Frontal cortex (tissue), 4 donors: ENCODE measurements at places on chromosomes 4 and X. TPM values are rescaled to one million over a fixed set of nuclear protein-coding genes. Genes with fewer than 3 reads are reported as not detected.

C4orf36 gene
- total RNA-seq = 2.0 TPM

DNA sequence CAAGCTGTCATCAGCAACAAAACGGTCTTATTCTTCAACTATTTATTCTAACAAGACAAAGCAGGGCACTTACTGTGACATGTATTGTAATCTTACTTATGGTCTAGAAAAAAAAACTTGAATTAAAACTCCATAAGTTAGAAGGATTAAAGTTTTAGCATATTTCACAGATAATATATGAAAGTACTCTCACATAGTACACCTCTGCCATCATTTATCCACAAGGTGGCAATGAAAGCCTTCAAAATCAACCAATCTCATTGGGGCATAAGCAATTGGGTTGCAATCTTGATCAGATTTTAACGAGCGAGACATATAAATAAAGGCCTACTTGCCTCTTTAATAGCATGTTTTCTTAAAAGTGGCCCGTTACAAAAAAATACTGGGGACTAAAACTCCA lies 1382.9 kb downstream of the FAM133A start:
- DNase-seq = no peak

SMIM31 gene
- total RNA-seq = not detected

DNA sequence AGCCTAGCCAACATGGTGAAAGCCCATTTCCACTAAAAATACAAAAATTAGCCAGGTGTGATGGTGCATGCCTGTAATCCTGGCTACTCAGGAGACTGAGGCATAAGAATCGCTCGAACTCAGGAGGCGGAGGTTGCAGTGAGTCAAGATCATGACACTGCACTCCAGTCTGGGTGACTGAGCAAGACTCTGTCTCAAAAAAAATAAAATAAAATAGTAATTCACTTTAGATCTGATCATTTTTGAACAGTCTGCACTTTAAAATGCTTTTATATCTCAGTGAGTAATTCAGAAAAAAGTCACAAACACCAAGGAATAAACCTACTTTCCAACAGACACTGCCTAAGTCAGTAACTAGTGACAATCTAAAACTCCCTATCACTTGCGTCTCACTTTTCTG lies 25.6 kb upstream of the CORIN start:
- no peak for DNase-seq

GRCh38 chrX:150421816-150422215 lies 58.7 kb downstream of the MAMLD1 start:
- peak; percentile 4 for DNase-seq

RP2 gene
- total RNA-seq = 20.8 TPM

- peak; percentile 12 for DNase-seq
Measured at GRCh38 chrX:53116101-53116500, 22.2 kb downstream of the KANTR start.

- no peak for DNase-seq
Measured at GRCh38 chr4:78571804-78572203, 20.2 kb downstream of the ANXA3 start.

SORCS2 gene
- total RNA-seq = 4.9 TPM

ZFP42 gene
- total RNA-seq = not detected

SLC10A3 gene
- 2.4 TPM for total RNA-seq

SLC10A7 gene
- 10.2 TPM for total RNA-seq

DNA sequence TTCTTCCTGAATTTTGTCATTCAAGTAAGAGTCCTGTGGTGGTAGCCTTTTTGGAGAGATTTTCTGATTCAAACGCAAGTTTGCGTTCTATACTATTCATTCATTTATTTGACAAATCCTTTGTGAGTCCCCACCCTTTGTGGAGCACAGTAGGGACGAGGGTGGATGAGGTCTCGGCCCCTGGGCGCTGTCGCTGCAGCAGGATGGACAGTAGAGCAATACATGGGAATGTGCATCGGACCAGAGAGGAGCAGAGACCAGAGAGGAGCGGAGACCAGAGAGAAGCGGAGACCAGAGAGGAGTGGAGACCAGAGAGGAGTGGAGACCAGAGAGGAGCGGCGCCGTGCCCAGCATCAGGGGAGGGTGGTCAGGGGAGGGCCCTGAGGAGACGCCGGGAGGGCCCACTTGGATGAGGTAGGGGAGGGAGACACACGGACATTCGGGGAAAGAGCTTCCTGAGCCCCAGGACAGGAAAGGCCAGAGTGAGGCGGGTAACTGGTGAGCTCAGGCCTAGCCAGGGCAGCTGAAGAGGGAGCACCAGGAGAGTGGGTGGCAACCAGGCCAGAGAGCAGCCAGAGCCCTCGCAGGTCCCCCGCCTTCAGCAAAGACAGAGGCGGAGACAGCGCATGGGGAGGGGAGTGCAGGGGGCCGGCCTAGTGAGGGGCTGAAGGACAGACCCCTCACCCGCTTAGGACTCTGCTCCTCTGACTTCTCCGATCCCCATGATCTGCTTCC lies 67.3 kb downstream of the NAT8L start:
- DNase-seq = no peak

DNA sequence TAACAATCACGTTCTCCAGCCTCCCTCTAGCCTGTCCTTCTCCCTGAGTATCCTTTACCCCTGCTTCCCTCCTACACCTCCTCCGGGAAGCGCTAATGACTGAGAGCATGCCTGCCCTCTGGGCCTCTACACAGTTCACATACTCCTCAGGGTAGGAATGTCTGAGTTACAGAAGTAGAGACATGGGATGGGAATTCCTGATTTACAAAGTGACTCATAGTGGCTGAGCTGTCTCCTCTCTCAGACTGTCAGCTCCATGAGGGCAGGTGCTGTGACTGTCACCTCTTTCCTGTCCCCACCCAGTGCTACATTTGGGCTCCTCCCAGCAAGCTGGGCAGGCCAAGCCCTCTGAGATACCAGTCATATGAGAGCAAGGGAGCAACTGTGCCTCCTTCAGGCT lies 2.6 kb downstream of the LAS1L start:
- no peak for DNase-seq
